Stimulated activated CD4-positive, alpha-beta T cell treated with anti-CD3 and anti-CD28 coated beads, Interleukin-12 subunit alpha, Interleukin-12 subunit beta, amount 100 ng/mL, for 4 hours (primary cell): ENCODE measurements at places on chromosomes 5 and 9.

DNA sequence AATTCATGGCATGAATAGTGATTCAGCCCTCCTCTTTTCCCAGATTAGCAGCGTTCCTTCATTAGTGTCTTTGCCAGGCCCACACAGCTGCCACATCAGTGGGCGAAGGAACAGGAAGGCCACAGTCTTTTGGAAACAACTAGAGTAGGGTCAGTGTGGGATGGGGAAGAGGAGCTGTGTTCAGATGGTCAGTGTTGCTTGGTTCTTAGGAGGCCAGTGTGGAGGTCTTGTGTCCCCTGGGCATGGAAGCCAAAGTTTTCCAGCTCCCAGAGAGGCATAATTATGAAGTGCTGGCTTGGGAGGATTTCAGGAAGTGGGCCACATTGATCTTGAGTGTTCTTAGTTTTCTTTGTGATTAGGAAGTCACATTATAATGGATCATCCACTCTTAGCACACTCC, 269.6 kb downstream of the PSAT1 start:
- DNase-seq: no peak

GRCh38 chr5:71454913-71455312, 538 bp upstream of the BDP1 start:
- DNase-seq: no peak

GRCh38 chr9:138073408-138073807, 195.8 kb downstream of the CACNA1B start:
- no peak for DNase-seq

DNA sequence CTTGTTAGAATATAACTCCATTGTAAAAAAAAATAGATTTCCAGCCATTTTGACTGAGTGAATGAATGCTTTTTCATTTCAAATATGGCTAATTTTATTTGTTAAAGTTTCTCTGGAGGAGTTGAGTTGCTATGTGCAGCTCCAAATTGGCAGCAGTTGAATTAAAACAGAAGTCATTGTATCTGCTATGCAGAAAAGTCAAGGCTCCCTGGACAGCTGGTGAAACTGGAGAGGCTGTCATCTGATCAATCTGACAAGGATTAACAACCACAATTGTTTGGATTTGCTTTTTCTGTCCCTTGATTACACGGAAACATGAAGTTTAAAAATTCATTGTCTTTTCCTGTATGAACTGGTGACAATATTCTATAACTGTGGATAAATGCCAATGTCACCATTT, 713.9 kb downstream of the EFNA5 start:
- no peak for DNase-seq

DNA sequence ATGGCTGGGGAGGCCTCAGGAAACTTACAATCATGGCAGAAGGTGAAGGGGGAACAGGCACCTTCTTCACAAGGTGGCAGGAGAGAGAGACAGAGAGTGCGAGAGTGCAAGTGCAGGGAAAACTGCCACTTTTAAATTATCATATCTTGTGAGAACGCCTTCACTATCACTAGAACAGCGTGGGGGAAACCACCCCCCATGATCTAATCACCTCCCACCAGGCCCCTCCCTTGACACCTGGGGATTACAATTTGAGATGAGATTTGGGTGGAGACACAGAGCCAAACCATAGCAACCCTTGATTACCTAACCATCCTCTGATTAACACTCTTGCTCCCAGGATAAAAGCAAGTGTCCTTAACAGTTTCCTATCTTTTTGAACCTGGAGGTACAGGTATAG, 21.1 kb downstream of the ADAMTS19 start:
- DNase-seq: no peak

DNA sequence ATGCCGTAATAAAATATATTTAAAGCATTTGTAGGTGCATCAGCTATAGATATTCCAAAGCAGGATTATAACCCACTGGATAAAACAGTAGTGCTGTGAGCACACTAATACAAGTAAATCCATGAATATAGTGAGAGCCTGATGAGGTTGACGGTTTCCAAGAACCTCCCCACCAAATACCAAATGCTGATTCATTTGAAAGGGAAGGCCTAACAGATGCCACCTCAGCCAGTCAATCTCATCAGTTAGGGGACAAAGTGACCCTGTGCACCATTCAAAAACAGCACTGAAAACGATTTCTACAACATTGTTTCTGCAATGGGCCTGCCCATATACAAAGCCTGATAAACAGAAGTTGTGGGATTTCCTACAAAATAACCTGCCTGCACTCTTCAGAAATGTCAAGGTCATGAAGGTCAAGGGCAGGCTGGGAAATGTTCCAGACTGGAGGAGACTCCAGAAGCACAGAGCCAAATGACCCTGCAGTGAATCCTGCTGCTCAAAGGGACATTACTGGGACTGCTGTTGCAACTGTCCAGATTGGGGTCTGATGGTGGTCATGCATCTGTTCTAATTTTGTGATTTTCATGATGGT, 69.6 kb downstream of the ROR2 start:
- DNase-seq: no peak

- no peak for DNase-seq
These were observed 567.1 kb downstream of the TLR4 start for GRCh38 chr9:118271331-118271730.

DNA sequence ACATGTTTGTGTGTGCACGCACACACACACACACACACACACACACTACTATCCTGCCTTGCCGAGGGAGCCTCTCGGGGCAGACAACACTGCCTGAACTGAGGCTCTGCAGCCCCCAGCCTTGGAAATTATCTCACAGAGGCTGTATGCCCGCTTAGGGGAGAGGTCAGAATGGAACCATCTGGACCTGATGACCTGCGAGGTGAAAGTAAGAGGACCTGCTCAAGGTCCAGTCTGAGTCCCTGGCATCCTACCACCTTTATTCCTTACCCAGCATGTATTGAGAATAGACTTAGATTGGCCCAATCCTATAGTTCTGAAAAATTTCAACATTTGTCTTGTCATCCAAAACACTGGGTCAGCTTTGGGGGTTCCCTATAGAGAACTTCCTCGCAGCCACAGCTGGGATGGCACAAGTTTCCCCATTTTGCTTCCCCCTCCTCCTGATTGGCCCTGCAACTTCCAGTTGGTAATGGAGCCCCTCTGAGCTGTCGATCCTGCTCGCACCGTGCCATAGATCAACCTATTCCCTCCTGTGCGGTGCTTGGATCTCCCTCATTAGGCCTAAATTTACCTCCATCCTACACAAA, 10.2 kb downstream of the MVB12B start:
- no peak for DNase-seq

- DNase-seq: no peak
These were observed 39.4 kb downstream of the RUSC2 start for GRCh38 chr9:35529161-35529823.

- DNase-seq: no peak
These were observed 427.8 kb downstream of the KDM4C start for GRCh38 chr9:7185612-7186011.

- no peak for DNase-seq
These were observed 2.2 kb upstream of the CEP120 start for GRCh38 chr5:123425431-123425830.

GRCh38 chr5:1919750-1920149, 37.0 kb upstream of the IRX4 start:
- DNase-seq: no peak

DNA sequence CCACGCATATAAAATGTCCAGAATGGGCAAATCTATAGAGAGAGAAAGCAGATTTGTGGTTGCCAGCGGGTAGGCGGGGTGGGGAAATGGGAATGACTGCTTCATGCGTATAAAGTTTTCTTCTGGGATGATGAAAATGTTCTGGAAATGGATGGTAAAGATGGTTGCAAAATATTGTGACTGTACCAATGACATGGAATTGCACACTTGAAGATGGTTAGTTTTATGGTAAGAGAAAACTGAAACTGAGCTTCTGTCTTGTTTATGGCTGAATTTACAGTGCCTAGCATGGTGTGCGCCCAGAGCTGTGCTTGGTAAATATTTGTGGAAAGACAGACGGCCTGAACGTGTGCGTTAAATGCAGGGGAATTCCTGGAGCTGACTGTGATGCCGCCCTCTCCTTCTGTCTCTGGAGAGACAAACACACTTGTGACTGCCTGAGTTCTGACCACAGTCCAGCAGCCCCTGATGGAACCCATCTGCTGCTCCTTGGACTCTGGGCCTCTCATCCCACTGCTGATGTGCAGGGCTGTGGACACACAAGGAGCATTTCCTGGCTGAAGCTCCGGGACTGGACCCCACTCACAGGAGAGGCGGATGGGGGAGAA, 8.6 kb upstream of the PTGES start:
- no peak for DNase-seq

DNA sequence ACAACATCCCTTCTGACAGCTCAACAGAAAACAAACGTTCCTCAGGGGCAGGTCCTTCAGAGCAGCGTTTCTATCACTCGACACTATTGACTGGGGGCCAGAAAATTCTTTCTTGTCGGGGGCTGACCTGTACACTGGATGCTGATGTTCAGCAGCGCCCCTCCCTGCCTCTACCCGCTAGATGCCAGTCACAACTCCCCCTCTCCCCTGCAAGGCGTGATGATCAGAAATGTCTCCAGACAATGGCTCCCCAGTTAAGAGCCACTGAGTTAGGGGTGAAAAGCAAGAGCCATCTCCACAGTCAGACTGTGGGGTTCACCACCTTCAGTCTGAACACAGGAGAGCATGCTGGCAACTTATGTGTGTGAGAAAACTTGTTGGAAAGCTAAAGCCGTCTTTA, 39.8 kb downstream of the SERINC5 start:
- DNase-seq: no peak

GRCh38 chr9:132482196-132482813, 72.3 kb downstream of the CFAP77 start:
- no peak for DNase-seq

GRCh38 chr9:35954942-35955546, 2.9 kb downstream of the OR2S2 start:
- DNase-seq: no peak

DNA sequence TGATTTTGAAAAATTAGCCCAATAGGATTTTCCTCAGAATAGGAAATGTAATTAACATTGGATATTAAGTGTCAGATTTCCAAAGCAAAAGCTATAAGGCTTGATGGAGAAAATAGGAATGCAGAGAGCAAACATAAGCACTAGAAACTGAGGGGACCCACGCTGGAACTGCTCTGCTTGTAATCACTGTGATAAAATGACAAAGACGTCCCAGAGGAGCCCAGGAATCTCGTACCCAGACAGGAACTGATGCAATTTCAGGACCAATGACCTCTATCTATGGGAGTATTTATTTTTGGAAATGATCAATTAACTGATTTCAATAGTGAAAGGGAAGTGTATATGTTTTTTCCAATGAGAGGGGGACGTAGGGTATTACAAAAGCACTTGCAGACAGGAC, 714.5 kb upstream of the WWC1 start:
- no peak for DNase-seq

- no peak for DNase-seq
These were observed 16.1 kb upstream of the TMED7 start for GRCh38 chr5:115641948-115642347.

GRCh38 chr9:125867751-125868415, 120.7 kb downstream of the PBX3 start:
- no peak for DNase-seq

- no peak for DNase-seq
These were observed 388.7 kb downstream of the PRELID2 start for GRCh38 chr5:145446412-145446811.

- no peak for DNase-seq
These were observed 238.5 kb upstream of the FBXL7 start for GRCh38 chr5:15261269-15261995.

- peak; percentile 17 for DNase-seq
These were observed 283.3 kb downstream of the TMEM167A start for GRCh38 chr5:82793808-82794419.

DNA sequence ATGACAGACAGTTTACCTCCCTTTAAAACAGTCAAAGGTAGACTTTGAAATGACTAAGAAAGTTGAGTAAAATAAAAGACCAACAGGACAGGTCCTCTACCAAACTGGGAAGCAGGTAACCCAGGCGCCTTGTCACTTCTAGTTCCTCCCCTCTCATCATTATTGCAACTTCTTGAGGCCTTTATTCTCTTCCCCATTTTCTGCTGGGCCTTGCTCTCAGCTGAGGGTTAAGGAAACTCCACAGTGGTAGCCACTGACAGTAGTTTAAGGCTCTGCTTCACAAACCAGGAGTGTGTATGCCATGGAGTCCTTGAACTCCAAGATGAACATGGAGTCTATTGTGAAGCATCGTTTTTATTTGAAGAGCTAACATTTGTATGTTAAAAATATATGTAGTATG, 36.9 kb upstream of the TCERG1 start:
- no peak for DNase-seq
